ENCODE measurements at places on chromosomes 7 and 10.

- no peak for DNase-seq
Measured at GRCh38 chr7:146654048-146654447, 537.4 kb downstream of the CNTNAP2 start.

DNA sequence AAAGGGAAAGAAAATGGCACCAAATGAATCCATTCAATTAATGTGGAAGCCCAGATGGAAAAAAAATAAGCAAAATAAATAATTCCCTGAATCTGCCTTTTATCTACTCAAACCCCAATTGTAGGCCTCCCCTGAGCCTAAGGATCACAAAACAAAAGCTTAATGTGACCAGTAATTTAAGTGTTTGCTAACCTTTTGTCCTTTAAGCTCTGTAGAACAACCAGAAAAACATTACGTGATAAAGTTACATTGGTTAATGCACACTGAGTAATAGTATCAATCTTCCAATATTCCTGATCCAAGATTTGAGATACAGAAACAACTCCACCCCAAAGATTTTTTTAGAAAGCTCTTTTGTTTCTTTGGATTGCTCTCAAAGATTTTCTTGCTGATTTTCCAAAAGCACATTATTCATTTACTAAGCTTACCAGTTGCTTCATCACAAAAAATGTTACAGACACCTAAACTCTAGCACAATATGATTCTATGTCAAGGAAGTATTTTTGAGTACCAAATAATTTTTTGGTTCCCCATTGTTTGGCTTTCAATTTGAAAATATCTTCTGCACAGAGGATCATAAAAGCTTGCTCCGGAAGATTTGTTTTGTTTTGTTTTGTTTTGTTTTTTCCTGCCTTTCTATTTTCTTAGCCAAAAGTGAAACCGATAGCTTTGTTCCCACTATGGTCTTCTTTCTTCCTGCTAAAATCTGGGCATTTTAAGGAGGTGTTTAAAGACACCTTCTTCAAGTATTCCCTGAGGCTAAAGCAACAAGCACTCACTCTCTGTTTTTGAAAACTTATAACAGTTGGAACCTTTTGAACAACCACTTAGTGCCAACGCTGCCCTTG lies 54.2 kb downstream of the TRIL start:
- DNase-seq: no peak

DNA sequence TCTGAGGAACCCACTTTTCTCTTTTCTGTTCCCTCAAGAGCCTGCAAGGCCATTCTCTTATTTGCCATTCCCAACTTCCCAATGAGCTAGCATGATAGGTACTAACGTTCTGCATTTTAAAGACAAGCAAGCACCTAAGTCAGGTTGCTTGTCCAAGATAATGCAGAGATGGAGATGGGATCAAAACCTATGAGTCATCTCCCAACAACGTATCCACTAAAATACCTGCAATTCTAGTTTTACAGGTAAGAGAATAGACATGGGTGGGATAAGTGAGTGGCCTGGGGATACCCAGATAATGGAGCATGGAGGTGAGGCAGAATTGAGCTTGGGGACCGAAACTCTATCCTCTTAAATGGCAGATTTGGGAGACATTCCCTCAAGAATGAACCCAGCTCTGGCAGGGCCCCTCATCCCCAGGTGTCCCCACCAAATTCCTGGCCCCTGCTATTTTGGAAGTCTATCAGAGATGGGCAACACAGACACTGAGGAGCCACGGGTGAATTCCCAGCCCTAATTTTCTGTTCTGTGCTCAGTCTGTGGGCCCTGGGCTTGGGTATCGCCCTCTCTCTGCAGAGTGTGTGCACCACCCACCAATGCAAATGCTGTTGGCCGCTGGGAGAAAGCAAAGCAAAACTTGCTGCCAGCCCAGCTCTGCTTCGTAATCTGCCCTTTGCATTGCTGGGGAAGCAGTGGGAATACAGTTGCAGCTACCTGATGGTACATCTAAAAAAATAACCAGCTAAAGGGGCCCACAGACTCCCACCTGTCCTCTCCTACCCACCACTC lies 98.3 kb downstream of the KCNMA1 start:
- no peak for DNase-seq

DNA sequence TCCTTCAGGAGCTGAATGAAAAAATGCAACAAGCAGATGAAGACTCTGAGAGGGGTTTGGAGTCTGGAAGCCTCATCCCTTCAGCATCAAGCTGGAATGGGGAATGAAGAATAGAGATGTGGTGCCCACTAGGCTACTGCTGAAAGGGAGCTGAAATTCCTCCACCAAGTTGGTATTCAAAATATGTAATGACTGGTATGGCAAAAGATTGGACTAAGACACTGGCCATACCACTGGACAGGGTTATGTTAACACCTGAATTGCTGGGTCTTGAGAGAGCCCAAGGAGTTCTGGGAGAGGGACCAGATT lies 5.4 kb downstream of the IFIT2 start:
- DNase-seq: peak; percentile 13

DNA sequence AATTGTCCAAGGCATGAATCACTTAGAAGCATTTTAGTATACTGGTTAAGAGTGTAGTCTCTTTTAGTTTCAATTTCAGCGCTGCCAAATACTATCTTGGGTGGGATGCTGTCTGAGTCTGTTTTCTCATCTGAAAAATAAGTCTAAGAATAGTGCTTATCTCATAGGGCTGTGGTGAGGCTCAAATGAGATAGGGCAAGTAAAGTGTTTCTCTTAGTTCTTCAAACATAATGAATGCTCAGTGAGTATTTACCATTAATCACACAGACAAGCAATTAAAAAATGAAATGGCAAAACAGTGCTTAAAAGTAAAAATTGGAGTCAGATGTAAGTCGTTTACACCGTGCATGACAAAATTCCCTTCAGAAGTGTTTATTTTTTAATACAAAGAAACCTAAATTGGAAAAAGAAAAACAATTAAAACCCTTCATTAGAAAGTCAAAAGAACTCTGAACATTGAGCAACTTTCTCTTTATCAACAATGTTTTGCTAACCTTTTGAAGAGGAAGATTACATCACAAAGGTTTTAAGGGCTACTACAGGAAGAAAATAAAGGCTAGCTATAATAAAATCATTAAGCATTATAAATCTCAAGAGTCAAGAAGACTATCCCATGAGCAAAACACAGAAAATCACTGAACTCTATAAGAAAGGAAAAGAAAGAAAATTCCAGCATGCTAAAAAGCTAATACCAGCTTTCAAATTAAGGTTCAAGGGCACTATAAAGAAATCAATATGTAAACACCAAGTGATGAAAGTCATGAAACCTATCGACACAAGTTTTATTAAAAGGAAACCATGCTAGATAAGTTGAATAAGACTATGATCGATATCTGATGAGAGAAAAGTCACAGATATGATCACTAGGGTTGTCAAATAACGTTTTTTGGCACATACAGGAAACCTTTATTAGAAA lies 45.6 kb upstream of the C1GALT1 start:
- DNase-seq: no peak

DNA sequence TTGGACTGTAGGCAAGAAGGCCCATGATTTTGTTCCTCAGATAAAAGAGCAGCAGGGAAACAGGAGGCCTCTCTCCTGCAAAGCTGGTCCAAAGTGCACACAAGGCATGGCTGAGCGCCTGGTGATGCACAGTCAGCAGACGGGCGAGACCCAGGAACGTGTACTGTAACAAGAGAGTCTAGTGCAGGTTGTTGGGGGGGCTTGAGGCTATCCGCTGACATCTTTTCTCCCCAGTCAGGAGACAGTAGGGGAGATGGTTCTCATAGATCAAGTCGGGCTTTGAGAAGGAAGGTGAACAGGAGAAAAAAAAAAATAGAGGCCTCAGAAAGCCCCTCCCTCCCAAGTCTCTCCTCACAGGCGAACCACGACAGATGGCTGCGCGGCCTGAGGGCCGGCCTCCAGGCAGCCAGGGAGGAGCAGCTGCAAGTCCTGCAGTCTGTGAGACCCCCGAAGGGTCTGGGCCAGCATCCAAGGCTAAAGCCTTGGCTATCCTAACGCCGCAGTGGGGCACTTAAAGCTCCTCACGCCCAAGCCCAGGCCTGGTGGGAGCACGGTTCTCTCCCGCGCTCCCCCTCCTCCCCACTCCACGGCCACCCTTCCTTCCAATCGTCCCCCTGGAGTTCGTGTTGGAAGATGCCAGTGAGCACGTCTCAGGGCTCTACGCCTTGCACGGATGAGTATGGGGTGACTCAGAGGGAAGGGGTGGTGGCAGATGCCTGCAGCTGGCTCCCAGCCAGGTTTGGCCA lies 68.3 kb downstream of the PRKAG2 start:
- DNase-seq: no peak

- no peak for DNase-seq
Measured at GRCh38 chr7:94781236-94781635, 125.3 kb upstream of the SGCE start.

DNA sequence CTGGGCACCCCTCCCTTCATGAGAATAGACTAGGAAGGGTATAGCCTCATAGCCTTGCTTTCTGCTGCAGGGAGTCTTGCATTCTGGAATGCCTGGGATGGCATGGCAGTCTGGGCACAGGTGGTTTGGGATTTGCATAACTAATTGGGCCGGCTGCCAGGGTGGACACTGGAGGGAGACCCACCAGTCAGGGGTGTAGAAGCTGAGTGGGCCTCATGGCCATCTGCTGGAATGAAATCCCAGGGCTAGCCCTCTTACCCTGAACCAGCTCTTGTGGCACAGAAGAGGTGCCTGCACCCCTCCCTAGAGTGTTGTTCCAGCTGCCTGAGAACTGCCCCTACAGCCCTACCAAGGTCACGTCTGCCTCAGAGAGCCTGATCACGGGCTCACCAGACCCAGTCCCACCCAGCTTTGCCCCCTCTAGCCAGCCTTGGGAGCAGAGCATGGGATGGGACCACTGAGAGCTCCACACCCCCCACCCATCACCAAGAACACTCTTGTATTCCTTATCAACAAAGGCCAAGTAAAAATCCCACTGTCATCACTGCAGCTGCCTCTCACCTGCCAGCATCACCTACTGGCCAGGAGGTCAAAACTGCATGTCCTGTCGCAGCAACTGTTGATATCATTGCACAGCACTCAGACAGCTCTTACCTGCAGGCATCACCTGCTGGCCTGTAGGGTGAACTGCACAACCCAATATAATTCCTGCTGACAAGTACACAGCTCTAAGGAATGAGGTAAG lies 148.9 kb downstream of the ZEB1 start:
- DNase-seq: no peak

DNA sequence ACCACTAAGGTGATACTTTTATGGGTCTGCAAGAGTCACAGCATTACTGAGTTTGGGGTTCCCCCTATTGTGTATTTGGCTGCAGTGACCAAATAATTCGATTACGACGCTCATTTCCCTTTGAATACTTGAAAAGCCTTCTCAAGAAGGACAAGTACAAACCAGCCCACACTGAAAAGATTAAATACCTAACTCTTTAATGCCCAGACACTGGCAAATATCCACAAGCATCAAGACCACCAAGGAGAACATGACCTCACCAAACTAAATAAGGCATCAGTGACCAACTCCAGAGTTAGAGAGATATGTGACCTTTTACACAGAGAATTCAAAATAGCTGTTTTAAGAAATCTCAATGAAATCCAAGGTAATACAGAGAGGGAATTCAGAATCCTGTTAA lies 31.8 kb upstream of the SFTPD start:
- no peak for DNase-seq

DNA sequence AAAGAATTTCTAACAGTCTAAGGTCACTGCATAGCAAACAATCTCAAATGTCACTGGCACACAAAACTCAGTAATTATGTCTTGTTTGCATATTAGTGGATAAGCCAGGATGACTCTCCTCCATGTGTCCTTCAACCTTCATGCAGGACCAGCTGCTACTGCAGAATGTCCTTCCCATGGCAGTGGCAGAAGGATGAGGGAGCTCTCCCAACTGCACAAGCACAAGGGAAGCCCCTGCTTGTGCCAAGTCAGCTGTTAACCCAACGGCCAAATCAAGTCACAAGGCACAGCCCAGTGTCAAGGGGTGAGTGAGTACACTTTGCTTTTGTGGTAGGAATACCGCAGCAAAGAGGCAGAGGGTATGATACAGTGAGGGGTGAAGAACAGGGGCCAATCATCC lies 59.3 kb upstream of the VWC2 start:
- DNase-seq: no peak

DNA sequence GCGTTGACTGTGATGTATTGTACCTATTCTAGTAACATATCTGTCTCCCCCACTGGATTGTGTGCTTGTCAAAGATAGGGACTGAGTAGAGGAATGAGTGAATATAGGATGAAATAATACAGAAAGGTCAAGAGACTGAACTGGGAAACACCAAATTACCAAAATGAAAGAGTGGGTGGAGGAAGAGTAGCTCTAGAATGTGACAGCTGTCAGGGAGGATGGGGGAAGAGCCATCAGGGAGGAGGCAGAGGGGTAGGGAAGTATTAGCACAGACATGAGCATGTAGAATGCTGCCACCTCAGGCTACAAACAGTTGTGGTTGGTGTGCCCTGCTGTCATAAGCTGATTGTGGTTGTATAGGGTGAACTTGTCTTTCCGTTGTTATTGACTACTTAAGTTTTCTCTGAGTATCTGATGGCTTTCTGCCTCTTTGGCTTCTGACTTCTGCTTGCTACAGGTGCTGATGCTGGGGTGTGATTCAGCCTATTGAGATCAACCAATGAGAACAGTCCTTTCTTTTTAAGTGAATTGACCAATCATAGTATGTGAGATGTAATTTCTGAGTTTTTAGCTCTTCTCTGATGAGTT lies 5.6 kb downstream of the CCSER2 start:
- peak; percentile 34 for DNase-seq

DNA sequence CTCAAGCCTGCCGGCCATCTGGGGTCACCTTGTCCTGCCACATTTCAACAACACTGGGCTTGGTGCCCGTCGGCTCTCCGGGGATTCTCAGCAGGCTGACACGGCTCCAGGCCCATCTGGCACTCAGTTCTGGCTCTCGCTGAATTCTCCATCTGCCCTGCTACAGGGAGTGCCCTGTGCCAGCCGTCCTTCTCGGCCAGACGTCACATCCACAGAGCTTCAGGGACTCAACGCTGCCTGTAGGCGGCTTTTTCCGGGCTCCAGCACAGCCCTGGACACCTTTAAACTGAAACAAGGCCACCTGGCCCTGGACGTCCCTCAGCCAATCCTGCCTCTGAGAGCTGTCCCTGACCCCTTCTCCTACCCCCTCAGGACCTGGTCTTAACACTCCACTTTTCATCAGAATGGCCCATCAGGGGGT lies 43.0 kb downstream of the TMEM130 start:
- DNase-seq: peak; percentile 22

DNA sequence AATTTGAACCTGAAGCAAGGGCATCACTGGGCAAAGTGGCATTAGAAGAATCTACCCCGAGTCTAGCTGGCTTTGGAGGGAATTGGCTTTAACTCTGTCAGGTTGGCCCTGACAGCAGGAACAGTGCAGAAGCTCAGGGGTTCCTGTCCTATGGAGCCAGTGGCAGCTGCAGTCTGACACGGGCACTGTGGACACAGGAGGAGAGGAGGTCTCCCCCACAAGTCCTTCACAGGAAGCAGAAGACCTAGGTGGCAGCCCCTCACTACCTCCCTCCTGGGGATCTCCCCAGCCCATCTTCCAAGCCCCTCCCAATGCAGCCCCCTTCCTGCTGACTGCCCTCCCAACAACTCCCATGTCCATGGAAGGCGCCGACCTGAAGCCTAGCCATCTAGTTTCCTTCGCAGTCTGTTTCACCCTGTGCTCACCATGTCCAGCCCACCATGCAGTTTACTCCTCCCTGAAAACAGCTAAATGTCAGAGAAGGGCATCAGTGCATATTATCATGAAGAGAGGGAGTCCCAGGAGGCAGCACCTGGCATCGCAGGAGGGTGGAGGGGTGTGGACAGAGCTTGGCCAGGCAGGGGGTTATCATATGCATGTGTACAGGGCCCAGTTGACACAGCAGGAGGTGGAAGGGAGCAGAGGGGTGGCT lies 17.9 kb upstream of the GDF10 start:
- no peak for DNase-seq

Measured in AG08396 (cell line).